ENCODE measurements at places on chromosomes 6 and 20.

DNA sequence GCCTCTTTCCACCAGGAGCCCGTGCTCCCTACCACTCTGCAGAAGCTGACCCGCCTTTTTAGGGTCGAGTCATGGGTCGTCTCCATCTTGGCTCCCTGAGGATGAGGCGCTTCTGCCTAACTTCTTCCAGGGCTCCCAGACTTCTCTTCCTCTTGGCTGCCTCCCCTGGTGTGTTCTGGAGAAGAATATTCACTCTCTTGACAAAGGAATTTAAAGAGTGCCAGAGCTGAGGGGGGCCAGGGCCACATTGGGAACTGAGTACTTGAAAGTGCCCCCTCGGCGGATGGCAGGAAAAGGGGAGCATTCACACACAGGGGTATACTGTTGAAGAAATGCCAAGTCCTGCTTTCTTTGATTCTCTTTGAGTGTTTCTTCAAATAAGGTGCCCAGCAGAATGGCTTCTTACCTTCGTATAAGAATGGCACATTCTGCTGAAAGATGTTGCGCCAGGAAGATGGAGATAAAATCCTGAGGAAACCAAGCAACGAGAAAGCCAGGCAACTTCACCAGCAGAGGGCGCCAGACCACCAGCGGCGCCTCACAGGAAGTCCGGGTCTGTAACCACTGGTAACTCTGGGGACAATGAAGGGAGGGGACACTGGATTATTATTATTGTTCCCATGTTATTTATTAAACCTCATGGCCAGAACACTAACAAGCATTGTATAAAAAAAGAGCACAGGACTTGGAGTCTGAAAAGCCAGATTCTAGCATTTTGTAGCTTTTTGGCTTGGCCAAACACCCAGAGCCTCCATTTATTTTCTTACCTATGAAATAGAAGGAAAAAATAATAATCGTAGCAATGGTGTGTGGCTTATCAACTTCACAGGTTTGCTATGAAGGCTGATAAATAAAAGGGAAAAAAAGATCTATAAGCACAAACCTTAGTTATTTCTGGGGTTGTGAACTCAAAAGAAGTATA is 176.7 kb downstream of the HACE1 start:
- DNase-seq, result peak; percentile 74

DNA sequence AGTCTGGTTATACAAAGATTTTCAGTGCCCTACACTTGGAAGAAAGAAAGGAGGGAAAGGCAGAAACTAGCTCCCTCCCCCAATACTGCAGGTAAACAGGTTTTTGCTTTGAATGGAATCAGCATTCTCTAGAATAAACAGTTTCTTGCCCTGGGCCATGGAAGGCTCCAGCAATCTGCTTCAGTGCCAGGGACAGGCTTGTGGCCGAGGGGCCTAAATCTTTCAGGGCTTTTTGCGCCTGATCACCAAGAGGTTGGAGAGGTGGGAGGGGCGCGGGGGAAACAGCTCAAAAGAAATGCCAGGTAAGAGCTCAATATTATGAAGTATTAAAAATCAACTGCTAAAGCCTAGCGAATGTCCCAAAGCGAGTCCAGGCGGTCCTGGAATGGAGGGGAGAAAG is 23.8 kb downstream of the TFAP2B start:
- DNase-seq, result no peak

DNA sequence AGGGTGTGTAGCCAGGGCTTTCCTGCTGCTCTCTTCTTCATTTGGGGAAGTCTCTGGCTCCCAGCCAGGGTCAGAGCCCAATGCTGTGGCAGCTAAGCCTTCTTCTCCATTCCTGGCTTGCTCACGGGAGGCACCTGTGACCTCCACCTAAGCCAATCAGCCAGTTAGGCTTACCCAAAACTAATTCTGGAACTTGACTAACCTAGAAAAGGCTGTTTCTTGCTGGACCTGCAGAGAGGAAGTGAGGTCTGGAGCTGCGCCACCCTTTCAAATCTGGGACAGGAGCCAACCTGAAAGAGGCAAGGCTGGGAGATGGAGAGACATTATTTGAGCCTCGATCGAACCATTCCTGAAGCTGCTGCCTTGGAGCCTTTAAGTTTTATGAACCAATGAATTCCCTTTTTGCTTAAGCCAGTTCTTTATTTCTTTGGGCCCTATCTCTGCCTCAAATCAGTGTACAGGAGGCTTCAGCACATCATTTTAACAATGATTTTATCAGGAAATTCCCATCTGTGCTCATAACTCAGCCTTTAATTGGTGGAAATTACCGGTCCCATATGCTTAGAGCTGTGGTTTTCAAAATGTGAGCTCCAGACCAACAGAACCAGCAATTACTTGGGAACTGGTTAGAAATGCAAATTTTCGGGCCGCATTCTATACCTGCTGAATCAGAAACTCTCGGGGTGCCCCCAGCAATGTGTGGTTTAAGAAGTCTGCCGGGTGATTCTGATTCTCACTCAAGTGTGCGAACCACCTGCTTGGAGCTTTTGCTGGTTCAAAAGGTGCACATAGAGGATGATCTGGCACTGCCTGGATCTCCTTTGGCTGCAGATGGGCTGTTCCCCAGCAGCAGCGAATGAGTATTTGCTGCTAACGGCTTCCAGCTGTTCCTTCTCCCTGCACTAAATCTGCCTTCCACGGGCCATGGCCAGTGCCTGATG is 97.4 kb upstream of the RNF24 start:
- no peak for DNase-seq

DNA sequence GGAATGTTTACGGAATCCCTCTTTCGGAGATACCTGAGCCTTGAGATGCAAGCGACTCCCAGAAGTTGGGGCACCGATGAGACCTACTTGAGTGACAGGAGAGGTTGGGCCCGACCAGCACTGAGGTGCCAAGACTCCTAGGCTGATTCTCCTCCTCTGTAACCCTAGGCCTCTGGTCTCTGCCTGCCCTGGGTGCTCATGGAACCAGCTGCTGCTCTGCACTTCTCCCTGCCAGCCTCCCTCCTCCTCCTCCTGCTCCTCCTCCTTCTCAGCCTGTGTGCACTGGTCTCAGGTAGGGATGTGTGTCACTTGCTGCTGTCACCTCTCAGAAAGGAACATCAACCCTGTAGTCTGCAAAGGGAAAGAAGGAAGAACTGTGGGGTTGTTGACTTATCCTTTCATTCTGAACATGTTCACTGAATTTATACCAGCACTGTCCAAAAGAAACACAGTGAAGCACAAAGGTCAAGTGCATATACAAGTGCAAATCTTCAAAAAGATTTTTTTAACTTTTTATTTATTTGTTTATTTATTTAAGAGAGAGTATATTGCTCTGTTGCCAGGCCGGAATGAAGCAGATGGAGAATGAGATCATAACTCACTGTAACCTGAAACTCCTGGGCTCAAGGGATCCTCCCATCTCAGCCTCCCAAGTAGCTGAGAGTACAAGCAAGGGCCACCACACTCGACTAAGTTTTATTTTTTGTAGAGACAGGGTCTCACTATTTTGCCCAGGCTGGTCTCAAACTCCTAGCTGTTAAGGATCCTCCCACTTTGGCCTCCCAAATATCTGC is 913 bp downstream of the BTN2A2 start:
- peak; percentile 21 for DNase-seq

- DNase-seq, result no peak
Observed at GRCh38 chr20:50504231-50504823, 5.9 kb upstream of the PTPN1 start.

DNA sequence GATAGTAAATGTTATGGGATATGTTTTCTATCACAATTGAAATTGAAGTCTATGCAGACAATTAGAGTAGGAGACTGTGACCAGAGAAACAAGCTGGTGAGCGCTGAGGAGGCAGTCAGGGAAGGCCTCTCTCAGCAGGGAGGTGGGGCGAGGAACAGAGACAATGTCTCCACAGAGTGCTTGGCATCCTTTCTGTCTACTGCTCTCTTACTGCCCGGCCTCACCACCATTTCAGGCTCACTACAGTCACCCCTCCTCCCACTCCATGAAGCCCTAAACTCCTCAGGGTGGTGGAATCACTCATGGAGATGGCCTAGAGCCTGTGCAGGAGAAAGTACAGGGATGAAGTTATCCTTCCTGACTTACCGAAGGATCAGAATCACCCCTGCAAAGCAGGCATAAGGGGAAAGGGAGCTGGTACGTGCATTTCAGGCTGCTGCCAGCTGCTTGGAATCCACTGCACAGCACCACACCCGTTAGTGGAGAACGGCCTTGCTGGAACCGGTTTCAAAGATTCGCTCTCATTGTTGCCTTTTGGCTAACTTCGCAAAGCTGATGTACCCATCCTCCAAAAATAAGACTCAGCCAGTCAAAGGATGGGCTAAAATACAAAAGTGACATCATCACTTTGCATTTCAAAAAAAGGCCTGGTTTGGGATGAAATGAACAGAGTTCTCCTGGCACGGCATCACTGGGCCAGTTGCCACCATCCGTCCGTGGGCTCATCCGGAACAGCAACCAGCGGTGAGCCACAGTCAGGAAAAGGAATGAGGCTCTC is 67.3 kb downstream of the SLC22A23 start:
- DNase-seq, result no peak

DNA sequence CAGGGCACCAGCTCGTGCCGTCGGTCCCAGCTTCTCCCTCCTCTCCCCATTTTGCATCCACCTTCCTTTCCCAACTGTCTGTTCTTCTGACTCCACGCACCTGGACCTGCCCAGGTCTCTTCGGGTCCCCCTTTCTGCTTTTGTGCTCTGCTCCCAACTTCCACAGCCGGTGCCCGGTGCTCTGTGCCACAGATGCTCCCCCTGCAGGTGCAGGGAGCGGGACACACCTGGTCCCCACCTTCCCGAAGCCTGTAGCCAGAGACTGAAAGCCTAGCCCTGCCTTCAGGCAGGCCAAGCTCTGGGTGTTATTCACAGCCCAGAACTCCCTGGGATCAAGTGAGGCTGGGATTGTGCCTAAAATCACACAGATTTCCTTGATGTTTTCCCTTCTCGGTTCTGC is 24.6 kb upstream of the BMP7 start:
- DNase-seq, result no peak

DNA sequence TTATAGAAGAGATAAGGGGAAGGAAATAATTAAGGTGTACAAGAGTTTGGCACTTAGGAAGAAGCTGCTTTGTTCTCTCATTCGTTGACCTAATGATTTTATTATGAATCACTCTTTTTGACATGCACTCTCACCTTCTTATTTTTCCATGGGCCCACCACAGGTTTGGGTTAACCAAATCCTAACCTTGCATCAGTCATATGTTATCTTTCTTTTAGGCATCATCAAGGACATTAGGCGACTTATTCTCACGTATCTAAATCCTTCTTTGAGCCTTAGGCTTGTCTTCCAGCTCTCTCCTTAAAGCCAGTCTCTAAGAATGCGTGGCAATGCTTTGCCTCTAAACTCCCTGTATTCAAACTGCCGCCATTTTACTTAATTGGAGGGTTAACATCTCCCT is 58.3 kb downstream of the TNFRSF21 start:
- no peak for DNase-seq

DNA sequence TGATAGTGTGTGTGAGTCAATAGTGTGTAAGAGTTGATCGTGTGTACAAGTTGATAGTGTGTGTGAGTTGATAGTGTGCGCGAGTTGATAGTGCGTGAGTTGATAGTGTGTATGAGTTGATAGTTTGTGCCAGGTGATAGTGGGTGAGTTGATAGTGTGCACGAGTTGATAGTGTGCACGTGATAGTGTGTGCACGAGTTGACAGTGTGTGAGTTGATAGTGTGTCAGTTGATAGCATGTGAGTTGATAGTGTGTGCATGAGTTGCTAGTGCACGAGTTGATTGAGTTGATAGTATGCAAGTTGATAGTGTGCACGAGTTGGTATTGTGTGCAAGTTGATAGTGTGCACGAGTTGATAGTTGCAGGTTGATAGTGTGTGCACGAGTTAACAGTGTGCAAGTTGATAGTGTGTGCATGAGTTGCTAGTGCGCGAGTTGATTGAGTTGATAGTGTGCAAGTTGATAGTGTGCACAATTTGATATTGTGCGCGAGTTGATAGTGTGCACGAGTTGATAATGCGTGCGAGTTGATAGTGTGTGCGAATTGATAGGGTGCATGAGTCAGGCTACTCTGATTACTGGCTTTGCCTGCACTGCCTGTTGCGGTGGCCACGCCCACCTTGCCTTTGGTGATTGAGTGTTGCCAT is 35.8 kb upstream of the IYD start:
- DNase-seq, result no peak

- no peak for DNase-seq
Observed at GRCh38 chr20:9261781-9262180, 192.9 kb downstream of the PLCB4 start.

DNA sequence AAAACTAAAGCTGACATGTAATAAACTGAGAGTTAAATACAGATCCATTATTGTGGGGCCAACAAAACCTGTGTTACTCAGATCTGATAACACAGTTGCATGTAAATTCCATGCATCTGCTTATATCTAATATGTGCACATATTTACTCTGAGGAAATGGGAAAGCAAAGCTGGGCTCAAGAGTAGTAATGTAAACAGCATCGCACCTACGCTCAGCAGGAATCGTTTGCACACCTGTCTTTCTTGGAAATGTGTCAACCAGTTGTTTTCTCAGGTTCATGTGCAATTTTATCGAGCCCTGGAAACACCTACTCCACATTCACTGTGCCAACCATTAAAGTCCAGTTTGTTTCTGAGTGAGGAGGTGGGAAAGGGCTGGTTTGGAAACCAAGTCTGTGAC is 80.3 kb upstream of the CNKSR3 start:
- DNase-seq, result no peak

DNA sequence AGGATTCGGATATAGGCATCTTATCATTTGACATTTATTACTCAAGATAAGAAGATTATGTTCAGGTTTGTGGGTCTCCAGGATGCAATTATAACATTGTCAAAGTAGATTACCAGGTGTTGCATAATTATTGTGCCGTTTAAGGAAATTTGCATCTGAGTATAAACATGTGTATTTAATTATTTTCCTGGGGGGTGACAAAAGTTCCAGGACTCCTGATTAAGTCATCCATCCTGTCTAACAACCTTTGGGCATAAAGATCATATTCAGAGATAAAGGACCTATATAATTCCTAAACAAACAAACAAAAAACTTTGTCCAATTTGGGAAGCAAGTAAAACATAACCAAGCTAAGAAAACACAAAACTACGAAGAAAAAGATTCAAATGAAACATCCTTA is 3.3 kb upstream of the PPP1R14C start:
- no peak for DNase-seq

- DNase-seq, result no peak
Observed at GRCh38 chr6:138647006-138647405, 126.6 kb upstream of the CCDC28A start.

DNA sequence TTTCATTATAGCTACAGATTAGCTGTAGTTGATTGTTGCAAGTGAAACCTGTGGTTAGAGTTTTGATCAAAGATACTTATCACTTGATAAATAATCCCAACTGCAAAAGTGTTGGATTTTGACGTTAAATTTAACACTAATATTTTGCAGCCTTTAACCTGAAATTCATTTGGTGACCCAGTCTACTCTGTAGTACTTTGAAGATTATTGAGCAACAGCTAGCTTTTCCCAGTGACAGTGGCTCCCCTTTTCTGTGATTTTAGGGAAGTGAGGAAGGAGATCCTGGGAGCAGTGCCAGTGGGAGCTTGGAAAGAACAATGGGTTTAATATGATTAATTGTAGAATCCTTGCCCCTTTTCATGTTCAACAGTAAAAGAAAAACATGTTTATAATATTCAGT is 76.9 kb downstream of the NCOA3 start:
- DNase-seq, result no peak
